CD4-positive, alpha-beta T cell treated with Interleukin-21 for 1 hour (primary cell): ENCODE measurements at places on chromosomes 5 and 9.

DNA sequence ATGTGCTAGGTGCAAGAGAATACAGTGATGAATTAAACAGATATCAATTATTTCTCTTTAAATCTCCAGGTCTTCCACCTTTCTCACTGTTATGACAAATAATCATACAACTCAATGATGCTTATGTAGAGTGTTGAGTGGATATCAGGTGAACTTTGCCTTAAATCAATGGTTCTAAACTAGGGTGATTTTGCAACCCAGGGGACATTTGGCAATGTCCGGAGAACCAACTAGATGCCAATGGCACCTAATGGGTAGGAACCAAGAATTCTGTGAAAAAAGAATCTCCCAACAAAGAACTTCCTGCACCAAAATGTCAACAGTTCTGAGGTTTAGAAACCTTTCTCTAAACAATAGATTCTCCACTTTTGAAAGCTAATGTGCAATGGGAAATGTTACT, 52.0 kb upstream of the GDNF start:
- no peak for DNase-seq

GRCh38 chr9:99221266-99221620, 499 bp downstream of the ALG2 start:
- no peak for DNase-seq

DNA sequence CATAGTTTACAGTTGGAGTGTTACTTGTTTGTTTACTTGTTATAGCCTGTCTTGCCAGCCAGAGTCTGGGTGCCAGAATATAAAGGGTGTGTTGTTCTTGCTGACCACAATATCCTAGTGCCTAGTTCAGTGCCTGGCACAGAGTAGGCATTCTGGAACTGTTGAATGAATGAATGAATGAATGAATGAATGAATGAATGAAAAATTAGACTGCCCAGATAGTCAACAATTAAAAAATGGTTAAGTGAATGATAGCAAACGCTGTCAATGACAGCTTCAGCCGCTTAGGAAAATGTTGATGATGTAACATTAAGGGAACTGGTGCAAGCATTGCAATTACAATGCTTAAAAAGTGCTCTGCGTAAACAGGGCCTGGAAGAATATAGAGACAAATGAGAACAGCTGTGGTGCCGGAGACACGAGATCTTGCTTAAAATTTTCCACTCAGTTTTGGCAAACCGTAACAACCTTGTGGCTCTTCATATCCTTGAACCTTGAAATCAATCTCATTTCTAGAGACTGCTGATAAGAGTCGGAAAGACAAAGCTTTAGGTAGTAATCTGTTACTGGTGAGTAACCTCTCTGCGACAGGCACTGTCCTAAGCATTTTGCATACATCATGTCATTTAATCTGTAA, 4.7 kb upstream of the TTLL11 start:
- DNase-seq: no peak

DNA sequence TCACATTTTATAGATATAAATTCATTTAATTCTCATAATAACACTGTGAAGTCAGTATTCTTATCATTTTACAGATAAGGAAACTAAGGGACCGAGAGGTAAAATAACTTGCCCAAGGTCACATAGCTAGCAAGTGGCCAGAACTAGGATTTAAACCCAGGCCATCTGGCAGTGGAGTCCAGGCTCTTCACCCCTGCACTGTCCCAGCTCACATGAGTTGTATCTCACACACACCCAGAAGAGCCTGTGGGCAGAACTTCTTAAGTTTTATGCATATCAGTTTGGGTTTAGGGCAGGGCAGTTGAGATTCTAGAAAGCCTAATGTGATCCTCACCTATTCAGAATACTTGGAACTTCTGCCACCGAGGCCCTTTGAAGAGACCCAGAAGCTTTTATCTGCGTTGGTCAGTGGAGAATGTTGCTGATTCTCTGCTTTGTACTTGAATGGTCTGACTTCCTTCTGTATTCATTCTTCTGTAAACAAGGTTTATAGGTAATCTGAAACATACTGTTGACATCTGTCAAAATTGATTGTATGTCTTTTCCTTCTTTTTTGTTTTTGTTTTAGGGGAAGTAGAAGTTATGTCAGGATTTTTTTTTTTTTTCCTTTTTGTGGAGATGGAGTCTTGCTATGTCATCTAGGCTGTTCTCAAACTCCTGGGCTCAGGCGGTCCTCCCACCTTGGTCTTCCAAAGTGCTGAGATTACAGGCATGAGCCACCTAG, 75.8 kb downstream of the KIAA1958 start:
- DNase-seq: no peak

DNA sequence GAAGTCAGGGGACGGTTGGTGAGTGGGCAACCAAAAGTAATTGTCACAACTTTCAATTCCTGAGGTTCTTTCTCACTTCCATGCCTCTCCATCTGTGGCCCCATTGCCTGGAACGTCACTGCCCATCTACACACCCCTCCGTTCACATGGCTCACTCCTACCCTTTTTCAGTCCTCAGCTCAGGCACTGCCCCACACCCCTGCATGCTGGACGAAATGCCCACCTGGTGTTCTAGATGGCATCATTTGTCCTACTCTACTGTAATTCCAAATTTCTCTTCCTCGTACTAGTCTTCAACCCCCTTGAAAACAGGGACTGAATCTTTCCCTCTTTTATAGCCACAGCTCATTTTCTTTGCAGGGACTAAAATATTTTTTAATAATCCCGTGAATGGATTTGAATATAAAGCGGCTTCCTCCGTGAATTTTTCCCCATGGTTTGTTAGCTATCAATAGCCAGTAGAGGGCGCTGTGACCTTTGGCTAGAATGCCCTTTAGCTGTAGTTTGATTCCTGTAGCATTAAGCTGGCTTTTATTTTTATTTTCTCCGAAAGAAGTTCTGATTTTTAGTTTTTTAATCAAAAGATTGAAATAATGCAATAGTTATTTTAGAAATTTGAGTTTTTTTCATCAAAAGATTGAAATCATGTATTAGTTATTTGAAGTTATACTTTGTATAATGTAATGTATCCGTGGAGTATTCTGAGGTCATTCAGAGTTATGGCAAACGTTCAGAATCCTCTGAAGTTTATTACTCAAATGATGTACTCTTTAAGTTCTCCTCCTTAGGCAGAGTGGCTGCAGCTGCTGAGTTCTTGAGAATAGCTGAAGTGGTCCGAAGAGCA, 232.1 kb downstream of the SH3GL2 start:
- peak; percentile 8 for DNase-seq

GRCh38 chr9:16178294-16178693, 625.5 kb downstream of the CCDC171 start:
- no peak for DNase-seq

GRCh38 chr5:36060420-36060887, 6.2 kb downstream of the UGT3A2 start:
- no peak for DNase-seq

- no peak for DNase-seq
Measured at GRCh38 chr9:117180896-117181445, 233.9 kb downstream of the ASTN2 start.

GRCh38 chr9:135615666-135616618, 23.4 kb downstream of the GLT6D1 start:
- DNase-seq: no peak

GRCh38 chr9:32092031-32092430, 292.4 kb upstream of the ACO1 start:
- DNase-seq: no peak

GRCh38 chr5:88034520-88034919, 234.1 kb downstream of the TMEM161B start:
- no peak for DNase-seq

DNA sequence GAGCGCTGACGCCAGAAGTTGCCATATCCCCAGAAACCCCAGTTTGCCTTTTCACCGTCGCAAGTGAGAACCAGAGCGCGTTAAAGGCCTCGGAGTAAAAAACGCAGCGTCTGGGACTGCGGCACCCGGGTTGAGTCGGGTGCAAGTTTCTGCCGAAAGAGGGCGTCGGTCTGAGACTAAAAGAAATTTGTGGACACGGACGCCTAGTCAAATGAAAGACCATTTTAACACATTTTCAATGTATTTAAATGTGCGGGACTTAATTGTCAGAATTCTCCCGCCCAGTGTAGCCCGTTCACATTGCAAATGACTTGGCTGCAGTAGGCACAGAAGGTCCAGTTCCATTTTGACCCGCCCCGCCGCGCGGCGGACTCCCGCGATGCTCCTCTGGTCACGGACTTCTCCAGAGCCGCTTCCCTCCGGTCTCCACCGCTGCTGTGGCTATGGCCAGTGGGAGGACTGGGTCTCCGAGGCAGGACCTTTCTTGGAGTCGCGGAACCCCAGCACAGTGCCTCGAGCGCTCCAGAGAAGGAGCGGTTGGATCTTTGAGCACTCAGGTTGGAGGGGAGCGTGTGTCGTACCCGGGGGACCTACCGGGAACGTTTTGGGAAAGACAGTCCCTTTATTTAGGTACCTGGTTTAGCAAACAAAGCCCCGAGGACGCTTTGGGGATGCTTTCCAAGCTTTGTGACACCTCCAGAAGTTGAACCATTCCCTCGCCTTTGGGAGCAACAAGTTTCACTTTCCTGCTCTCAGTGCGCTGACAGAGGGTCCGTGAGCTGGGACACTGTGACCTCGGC, 1.2 kb upstream of the NPR3 start:
- peak; percentile 5 for DNase-seq

DNA sequence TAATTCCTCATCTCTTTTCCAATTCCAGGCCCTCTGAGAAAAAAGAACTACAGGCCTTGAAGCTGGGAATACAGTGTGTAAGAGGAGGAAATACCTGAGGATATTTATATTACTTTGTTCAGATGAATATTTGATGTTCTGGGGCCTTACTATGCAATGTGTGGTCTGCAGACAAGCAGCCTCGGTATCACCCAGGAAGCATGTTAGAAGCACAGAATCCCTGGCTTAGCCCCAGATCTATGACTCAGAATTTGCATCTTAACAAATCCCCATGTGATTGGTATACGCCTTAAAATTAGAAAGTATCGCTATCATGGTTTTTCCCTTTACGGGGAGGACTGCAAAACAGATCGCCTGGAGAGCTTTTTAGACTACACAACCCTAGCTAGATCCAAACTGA, 121.0 kb downstream of the JAKMIP2 start:
- no peak for DNase-seq
